Stimulated activated CD8-positive, alpha-beta memory T cell treated with anti-CD3 and anti-CD28 coated beads, Interleukin-7, amount 100 ng/mL, for 1 hour (primary cell): ENCODE measurements at places on chromosomes 3 and 15.

- DNase-seq: peak; percentile 27
Measured at GRCh38 chr15:59492389-59493377, 54.7 kb downstream of the FAM81A start.

- no peak for DNase-seq
Measured at GRCh38 chr3:14487086-14487485, 53.1 kb downstream of the GRIP2 start.

- DNase-seq: no peak
Measured at GRCh38 chr3:15456321-15456720, 28.9 kb downstream of the EAF1 start.

DNA sequence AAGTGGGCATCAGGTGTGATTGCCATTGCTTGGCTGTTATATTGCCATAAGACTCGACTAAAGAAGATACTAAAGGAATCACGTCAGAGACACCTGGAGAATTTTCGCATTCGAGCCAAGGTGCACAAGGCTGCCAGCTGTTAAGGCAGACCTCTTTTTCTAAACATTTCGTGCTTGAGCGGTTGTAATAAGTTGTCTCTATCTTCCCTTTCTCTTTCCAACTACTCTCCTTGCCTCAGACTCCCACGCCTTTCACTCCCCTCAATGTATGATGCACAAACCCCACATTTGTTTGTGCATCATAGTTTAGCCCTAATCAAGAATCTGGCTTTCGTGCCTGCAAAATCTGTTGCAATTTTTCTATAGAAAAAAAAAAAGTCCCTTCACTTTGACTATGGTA lies 118.0 kb downstream of the IQCH start:
- DNase-seq: no peak

DNA sequence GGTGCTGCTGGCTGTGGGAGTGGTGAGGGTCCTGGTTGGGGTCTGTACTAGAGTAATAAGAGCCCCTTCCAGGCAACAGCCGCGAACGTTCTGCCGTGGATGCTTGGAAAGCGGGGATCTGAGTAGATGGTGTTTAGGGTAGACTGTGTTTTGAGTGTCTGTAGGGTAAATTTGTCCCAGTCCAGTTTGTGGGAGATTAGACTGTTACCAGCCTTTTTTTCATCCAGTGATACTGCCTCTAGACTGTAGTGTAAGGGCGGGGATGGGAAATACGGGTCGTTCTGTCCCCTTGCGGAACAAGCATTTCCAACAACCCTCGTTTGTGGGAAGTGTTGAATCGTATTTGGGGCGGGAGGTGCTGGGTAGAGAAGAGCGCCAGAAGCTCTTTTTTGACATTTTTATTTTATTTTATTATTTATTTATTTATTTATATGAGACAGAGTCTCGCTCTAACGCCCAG lies 424 bp downstream of the HAUS2 start:
- DNase-seq: no peak
